Activated naive CD8-positive, alpha-beta T cell treated with anti-CD3 and anti-CD28 coated beads, Interleukin-2, amount 10 ng/mL, durations not matched to agents 7 days and 5 days (primary cell): ENCODE measurements at places on chromosomes 1 and 21. TPM values are rescaled to one million over a fixed set of nuclear protein-coding genes. Genes with fewer than 3 reads are reported as not detected.

MFN2 gene
- 51.4 TPM for total RNA-seq

DNA sequence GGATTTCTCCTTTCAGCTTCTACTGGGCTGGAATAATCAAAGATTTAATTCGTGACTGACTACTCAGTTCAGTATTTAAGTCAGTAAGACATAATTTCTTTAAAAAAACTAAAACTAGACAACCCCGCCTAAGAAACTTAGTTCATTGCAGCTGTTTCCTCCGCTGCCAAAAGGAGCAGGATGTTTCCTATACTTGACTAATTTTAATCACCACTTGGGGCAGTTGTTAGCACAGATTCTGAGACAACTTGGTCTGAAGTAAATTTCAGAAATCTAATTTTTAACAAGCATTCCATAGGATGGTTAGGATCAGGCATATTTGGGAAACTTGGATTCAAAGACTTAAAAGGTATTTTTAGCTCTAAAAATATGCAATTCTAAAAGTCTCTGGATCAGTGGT, 34.0 kb downstream of the EPRS1 start:
- H3K4me3 ChIP-seq: no peak overlapping the region
- no peak overlapping the region for H3K27ac ChIP-seq
- DNase-seq: no peak
- H3K27me3 ChIP-seq: no peaks in the 10 kb centered on the region

- DNase-seq: no peak
- H3K4me1 ChIP-seq: peaks cover 4% of the 10 kb centered on the region
- no peaks in the 10 kb centered on the region for H3K27me3 ChIP-seq
- no peak overlapping the region for H3K27ac ChIP-seq
- peaks cover 5% of the 10 kb centered on the region for H3K36me3 ChIP-seq
Measured at GRCh38 chr1:245990315-245991022, 516.6 kb downstream of the SMYD3 start.

DNA sequence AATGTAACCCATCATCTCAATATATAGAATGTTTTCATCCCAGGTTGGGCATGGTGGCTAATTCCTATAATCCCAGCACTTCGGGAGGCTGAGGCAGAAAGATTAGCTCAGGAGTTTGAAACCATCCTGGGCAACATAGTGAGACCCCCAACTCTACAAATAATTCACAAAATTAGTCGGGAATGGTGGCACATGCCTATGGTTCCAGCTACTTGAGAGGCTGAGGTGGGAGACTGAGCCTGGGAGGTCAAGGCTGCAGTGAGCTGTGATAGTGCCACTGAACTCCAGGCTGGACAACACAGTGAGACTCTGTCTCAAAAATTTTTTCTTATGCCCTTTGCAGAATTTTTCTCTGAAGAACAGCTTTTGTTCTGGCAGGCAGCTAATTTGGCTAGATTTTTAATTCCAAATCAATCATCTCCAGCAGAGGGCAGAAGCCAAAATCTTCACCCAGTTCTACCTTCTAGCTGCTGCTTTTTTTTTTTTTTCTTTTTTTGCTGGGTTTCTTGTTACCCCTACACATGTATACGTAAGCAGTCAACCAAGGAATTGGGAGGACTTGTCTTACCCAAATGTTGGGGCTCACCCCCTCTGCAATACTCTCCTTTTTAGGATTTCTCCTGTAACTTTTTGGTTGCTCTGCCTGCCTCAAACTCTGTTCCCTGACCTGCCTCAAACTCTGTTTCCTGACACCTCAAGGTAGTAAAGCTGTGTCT, 2.7 kb upstream of the RAD54L start:
- no peak for DNase-seq
- no peak overlapping the region for H3K27ac ChIP-seq
- H3K27me3 ChIP-seq: no peaks in the 10 kb centered on the region
- peaks cover 11% of the 10 kb centered on the region for H3K36me3 ChIP-seq
